NCI-H187 (cell line): ENCODE measurements at places on chromosomes 13 and 19.

- no peak for DNase-seq
These were observed 1.1 kb downstream of the GRIN2D start for GRCh38 chr19:48394331-48395169.

DNA sequence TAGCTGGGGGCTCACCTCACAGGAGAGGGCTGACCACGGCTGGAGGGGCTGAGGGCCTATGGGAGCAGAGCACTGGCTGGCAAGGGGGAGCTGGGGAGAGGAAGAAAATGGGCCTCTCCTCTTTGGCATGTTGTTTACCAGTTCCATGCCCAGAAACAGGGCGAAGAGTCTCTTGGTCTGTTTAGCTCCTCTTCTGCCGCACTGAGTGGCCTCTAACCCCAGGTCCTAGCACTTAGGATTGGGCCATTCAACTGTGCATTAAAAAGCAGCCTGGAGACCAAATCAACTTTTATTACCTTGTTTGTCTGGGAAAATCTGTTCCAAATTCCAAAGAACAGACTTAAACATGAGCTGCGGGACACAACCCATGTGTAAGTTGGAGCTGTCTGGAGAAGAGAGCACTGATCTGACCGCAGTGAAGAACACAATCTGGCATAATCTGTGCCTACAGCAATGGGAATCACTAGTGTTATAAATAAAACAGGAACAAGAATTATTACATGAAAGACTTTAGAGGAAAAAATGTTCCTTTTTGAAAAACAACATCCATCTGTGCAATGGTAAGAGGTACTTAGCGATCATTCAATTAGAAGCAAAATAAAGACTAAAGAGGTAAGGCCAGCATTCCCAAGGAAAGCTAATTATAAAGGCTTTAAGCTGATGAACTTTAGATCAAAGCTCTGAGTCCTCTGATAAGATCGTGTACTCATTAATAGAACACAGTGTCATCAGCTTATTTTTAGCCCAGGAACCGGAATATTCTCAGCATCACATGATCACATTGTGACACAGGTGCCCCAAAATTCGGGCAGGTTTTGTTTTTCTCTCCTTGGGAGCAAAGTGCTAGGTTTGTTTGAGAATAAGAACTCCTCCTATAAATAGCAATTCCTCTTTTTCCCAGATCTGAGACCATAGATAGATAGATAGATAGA, 243.2 kb downstream of the COL4A1 start:
- no peak for DNase-seq

DNA sequence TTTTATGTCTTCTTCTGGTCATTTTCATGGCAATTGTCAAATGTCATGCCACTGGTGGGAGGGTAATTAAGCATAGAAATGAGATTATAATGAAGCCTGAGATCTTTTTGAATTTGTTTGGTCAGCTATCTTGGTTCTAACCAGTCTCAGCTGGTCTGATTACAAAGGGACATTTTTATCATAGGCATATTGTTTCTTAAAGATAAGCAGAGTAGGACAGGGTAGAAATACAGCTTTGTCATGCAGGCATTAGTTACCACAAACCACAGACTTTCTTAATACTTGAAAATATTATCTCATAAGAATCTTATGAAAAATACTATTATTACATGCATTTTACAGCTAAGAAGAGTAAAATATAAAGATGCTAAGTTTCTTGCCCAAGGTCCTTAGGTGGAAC, 1761.5 kb downstream of the PCDH9 start:
- no peak for DNase-seq

GRCh38 chr19:48953141-48953540, 1.5 kb upstream of the BAX start:
- DNase-seq = no peak

DNA sequence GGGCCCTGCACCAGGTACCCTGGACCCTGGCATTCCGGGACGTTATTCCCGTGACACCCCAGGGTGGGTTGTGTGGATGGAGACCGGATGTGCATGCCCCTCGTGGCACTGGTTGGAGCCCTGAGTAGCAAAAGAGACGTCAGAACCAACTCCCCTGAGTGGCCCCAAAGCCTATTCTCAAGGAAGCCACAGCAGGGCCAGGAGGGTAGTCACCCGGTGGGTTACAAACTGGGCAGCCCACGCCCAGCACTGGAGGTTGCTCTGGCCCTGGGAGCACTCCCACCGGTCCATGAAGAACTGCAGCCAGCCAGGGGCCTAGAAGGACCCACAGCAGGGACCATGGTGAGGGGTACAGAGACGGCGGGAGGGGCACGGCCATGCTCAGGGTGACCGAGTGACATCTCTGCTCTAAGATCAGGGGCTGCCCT, 7.5 kb downstream of the KLF16 start:
- no peak for DNase-seq

GRCh38 chr19:39736088-39736487, 1.7 kb downstream of the CLC start:
- no peak for DNase-seq

DNA sequence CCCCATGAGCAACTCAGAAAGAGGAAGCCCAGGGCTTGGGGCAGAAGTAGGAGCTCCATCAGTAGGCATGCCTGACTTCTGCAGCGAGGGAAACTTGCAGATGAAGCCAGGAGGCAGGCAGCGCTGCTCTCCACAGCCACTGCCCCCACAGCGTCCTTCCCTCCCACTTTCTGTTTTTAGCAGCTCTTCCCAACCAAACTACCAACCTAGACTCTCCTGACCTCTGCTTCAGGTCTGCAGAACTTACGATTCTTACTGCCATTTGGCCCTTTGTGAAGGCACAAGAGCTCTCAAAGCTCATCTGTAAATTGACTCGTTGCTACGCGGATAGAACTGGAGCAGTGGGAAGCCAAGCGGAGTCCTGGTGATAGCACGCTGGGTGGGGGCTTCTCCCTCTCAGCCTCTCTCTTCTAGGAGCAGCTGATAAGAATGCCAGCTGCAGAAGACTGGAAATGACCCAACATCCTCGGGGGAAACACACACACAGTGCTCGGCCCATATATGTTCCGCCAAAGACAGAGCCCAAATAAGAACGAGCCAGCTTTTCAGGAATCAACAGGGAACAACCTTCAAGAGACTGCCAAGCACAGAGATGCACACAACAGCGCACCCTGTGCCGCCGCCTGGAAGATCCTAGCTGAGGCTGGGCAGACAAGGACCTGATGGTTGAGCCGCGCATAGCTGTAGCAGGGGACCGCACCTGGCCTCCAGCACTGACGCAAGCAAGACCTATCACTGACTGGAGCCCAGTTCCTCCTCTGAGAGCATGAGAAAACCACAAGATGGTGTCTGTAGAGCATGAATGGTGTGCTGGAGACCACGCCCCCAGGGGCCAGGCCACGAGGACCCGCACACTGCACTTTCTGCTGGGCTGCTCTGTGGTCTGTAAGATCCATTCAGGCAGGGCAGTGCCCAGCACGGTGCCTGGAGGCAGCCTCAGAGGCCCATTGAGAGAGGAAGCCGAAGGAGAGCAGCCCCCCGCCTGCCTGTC, 15.9 kb upstream of the SLC35E1 start:
- DNase-seq = no peak

DNA sequence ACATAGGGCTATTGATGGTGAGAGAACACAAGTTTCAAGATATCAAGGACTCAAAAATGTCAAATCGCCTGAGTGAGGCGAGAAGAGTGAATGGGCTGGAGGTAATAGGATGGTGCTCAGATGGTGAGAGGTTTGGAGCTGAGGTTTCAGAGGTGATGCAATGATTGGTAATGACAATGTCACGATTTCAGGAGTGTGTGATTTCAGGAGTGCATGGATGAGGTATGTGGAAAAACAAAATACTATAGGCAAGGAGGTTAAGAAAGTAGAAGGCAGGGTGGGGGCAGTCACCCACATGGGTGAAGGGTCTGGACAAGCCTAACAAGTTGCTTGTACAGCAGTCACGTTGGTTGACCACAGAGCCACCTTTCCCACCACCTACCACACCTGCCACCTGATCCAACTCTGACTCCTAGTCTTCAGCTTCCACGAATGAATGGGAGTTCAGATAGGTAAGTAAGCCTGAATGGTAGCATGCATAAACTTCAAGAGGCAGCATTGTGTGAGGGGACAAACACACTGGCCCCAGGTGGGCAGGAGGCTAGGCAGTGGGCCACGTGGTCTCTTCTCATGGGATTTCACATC, 71.5 kb downstream of the RUBCNL start:
- no peak for DNase-seq

DNA sequence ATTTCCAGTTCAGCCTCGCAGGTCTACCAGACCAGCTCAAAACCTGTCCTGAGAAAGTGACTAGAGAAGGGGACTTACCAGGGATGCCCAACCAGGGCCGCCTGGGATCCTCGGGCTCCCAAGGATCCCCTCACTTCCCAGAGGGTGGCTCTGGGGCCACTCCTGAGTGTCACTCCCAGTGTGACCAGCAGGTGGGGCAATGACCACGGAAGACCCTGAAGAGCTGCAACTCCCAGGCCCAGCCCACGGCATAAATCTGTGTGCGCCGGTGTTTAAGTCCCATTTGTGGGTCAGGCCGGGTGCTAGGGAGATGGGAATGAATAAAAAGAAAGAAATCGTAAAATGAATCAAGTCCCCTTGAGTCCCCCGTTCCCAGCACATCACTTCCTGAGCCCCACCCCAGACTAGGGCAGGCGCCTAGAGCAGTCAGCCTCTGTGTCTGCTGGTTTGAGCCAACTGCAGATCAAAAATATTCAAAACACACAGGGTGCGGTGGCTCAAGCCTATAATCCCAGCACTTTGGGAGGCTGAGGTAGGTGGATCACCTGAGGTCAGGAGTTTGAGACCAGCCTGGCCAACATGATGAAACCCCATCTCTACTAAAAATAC, 10.7 kb downstream of the PTGIR start:
- peak; percentile 38 for DNase-seq

- no peak for DNase-seq
These were observed 81.2 kb downstream of the TBC1D4 start for GRCh38 chr13:75400775-75401174.

- peak; percentile 73 for DNase-seq
These were observed 8.6 kb upstream of the HIPK4 start for GRCh38 chr19:40398417-40399131.

DNA sequence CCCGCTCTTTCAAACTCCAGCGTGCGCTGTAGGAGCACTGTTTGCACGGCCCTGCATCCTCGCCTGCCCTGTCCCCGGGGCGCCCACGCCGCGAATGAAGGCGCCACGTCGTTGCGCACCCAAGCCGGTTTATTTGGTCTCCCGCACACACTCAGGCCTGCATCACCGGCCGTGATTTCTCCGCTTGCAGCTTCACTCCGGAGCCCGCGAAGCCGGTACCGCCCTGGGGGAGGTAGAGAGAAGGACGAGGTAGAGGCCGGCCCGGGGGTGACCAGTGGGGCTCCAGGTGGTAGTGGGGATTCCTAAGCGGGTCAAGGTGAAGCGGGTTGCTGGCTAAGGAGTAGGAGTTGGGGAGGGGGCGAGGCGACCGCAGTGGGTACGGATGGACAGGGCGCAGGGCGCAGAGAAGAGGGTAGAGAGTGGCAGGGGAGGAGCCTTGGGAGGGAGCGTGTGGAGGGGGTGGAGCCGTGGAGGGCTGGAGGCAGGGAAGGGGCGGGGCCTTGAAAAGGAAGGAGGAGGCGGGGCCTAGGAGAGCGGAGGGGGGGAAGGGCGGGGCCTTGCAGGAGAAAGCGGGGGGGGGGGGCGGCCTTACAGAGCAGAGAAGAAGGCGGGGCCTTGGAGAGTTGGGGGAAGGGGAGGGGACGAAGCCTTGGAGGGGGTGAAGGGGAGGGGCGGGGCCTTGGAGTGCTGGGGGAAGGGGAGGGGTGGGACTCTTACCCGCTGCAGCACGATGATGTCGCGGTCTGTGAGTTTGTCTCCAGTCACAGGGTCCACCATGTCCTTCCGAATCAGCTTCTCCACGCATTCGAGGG, 24.6 kb downstream of the NOSIP start:
- peak; percentile 49 for DNase-seq

DNA sequence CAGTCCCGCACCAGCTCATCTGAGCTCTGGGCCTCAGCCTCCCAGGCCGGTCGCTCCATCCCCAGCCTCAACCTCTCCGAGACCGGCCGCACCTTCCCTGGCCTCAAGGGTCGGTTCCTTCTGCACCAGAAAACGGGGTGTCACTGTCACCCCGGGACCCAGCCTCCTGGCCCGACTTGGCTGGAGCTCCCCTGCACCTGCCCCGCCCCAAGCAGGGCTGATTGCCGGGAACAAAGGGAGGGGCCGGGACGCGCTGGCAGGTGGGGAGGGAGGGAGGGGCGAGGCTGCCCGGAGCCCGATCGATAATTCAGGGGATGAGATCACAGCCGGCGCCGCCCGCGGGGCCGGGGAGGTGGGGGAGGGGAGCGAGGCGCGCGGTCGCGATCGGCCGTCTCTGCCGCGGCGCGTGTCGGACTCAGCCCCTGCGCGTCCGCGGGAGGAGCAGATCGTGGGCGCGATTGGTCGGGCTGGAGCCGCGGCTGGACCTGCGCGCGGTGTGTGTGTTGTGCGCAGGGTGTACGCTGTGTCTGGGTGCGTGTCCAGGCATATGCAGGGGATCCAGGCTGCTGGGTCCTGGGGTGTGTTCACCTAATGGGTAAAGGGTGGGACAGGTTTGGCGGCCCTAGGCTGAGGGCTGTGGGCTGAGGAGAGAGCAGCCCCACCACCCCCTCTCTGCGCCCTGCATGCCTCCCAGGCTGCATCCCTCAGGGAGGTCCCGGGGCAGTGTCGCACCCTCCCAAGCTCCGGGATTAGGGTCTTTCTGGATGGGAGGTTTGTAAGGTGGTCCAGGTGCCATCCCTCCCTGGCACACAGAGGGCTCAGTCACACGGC, 1.1 kb upstream of the SHC2 start:
- DNase-seq = peak; percentile 58

- DNase-seq = no peak
These were observed 36.7 kb downstream of the LNX2 start for GRCh38 chr13:27583645-27584044.

DNA sequence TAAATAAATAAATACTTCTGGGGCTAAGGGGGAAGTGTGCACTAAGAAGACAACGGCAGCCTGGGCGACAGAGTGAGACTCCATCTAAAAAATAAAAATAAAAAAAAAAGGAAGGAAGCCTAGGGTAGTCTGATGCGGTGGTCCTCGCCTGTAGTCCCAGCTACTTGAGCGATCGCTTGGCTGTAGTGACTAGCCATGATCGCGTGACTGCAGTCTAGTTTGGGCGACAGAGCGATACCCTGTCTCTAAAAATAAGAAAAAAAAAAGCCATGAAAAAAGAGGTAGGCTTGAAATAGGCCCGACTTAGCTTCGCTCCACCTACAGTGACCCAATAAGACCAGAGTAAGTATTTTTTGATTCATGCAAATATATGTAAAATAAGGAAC, 661 bp upstream of the BABAM1 start:
- DNase-seq = no peak

DNA sequence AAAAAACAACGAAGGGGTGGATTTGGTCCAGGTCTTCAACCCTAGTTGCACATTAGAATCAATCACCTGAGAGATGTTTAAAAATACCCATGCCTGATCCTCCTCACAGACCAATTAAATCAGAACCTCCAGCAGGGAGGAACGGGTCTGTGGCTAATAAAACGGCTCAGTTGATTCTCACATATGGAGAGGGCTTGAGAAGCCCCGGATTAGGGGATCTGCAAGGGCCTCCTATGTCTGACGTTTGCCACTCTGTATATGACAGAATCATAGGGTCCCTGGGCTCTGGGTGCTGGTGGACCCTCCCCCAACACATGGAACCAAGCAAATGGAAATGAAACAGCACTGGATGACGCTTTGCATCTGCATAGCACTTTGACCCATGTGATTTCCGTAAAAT, 36.7 kb upstream of the C13orf42 start:
- DNase-seq = no peak

- peak; percentile 58 for DNase-seq
These were observed 1161.9 kb downstream of the UQCRFS1 start for GRCh38 chr19:28051047-28051446.
